ENCODE measurements at places on chromosomes 11 and 22.

- DNase-seq: no peak
These were observed 29.3 kb downstream of the OR8B12 start for GRCh38 chr11:124514131-124514530.

DNA sequence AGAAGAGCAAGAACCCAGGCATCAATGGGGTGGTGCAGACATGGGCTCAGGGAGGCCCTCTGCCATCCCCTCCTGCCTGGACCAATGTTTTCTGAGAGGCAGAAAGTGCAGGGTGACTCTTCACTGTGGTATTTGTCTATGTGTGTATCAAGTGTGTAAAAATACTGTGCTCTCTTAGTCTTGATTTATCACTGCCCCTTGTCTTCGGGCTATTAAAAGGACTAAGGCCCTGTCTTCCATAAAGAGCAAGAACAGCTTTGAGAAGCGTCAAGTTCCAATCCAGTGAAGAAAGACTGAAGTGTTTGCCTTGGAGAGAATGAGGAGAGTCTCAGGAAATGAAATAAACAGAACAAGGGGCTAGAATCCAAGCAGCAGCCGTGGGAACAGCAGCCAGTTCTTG, 14.4 kb downstream of the PRSS23 start:
- no peak for DNase-seq

GRCh38 chr22:19543970-19544708, 19.9 kb upstream of the CLDN5 start:
- no peak for DNase-seq

DNA sequence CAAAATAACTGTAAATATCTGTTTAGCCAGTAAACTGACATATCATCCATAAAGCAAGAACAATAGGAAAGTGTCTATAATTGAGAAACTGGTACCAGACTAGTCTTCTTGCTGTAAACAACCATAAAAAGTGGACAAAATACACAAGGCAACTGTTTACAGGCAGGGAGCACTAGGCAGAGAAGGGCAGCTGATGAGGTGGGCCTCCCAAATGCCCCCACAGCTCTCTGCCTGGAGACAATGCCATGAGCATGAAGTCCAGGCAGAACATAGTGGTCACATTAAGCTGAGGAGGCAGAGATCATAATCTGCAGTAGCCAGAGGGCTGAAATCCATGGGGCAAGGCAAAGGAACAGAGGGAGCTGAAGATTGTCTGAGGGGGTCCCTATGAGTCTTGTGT, 30.7 kb downstream of the TBX1 start:
- DNase-seq: no peak

- no peak for DNase-seq
These were observed 1.4 kb downstream of the PCSK7 start for GRCh38 chr11:117230286-117230961.
